ENCODE measurements at places on chromosomes 11 and 22.

GRCh38 chr22:37664249-37665101 lies 6.0 kb downstream of the PDXP start:
- DNase-seq, result no peak

GRCh38 chr22:46696229-46696518 lies 41.9 kb downstream of the CERK start:
- no peak for DNase-seq

DNA sequence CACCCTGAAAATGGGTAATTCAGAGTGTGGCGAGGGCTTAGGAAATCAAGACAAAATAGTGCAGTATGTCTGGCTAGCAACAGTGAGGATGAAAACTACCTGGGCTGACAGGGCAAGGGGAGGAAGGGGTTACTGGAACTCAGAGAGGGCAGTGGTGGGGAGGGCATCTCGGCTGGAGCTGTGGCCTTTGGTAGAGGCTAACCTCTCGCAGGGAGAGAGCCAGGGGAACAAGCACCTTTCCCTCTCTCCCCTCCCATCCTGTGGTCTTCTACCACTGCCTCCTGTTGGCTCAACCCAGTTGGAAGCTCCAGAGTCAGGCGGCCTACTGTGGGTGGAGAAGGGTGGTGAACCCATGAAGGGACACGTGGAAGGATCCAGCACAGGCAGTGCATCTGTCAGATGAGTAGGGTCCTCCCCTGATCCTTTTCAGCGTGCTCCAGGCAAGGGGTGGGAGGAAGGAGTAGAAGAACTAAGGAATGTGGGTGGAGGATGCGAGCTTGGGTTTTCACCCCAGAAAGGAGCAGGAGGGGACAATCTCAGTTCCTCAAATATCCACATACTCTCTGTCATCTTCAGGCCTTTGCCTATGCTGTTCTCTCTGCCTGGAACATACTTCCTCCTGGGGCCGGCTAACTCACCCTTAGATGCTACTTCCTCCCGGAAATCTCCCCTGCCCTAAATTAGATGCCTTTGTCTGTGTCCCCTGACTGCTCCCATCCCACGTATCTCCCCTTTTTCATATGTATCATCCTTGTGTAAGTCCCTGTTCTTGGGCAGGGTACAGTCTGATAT lies 6.2 kb upstream of the KCNE3 start:
- DNase-seq, result no peak

- no peak for DNase-seq
Observed at GRCh38 chr11:70343636-70344035, 54.7 kb upstream of the CTTN start.

GRCh38 chr22:50694099-50694605 lies 21.5 kb downstream of the SHANK3 start:
- no peak for DNase-seq

- DNase-seq, result no peak
Observed at GRCh38 chr11:78112582-78113275, 26.7 kb downstream of the ALG8 start.

DNA sequence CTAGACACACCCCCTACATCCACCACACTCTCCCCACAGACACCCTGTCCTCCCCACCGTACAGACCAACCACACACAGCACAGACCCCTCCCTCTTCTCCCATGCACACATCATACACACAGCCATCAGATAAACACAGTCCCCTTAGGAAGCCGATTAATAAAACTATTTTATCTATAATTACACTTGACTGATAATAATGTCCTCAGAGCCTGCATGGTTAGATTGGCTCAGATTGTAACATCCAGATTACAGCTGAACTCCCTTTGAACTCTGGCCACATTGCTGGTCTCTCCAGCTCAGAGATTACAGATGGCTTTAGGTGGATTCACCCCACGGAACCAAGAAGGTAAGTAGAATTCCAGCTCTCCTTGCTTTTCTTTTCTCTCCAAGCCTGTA lies 9.5 kb upstream of the ELF5 start:
- DNase-seq, result no peak

DNA sequence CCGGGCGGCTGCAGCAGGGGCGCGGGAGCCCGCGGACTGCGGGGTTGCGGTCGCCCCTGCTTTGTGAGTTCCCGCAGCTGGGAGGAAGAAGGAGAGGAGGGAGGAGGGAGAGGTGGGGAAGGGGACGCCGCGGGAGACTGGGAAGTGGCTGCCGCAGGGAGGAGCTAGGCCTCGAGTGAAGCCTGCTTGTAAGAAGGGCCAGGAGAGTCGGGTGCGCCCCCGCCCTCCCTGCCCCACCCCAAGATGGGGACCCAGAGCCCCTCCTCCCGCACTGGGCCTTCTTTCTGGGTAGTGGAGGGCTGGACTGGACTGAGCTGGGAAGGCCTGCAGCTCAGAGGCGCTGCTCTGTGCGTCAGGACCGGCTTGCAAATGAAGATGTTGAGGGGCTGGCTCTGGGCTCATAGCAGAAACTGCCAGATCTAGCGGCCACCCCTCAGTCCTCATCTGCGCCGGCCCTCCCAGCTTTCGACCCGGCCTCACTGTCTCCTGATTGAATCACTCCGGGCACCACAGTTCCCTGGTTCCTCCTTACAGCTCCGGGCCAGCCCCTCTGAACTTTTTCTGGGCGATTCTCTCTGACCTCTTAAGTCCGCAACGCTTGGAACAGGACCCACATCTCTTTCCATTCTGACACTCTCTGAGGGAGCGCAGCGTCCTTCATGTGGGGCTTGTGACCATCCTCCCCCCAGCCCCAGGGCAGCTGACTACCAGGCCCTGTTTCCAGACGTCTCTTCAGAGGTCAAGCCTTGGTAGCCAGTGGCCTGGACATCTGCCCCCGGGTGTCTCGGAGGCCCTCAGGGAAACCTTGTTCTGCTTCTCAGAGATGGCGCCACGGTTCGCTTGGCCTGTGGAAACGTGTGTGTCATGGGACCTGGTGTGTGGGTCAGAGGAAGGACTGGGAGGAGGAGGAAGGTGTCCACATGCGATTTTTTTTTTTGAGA lies 21.9 kb downstream of the SERPINH1 start:
- no peak for DNase-seq

DNA sequence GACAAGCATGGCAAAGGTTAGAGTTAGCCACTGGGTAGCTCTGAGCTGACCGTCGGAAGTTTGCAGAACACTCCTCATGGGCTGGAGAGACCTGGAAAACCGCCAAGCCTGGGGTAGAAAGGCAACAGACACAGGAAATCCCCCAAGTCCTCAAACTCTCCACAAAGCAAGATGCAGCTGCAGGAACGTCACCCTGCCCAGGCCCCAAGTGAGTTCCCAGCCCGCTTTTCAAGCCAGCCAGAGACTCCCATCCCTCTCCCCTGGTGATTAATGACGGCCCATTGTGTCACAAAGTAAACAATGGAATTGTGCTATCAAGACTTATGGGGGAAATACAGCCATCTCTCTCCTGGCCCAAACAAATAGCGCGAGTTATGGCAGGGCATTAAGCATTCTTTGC lies 633.0 kb downstream of the TBC1D22A start:
- DNase-seq, result no peak

DNA sequence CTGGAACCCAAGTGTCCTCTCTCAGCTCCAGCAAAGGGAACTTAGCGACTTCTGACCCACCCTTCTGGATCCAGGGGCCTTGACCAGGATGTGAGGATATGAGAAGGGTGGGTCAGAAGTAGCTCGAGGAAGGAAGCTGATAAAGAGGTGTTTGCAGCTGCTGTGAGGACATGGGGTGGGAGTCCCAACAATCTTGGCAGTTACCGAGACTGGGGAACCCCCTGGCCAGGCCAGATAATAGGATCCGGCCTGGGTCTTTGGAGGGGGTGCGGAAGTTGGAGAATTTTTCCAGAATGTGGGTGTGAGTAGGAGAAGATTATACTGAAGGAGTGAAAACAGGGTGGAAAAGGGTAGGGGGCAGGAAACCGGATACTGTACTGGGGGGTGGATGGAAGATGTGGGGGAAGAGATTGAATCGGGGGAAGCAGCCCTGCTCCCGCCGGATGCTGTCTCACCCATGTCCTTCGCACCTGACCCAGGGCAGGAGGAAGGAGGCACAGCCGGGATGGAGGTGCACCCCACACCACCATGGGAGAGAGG lies 2.8 kb upstream of the MCAM start:
- DNase-seq, result no peak

GRCh38 chr11:115471367-115471766 lies 32.8 kb downstream of the CADM1 start:
- DNase-seq, result no peak

- no peak for DNase-seq
Observed at GRCh38 chr11:43250309-43250708, 61.5 kb upstream of the API5 start.

DNA sequence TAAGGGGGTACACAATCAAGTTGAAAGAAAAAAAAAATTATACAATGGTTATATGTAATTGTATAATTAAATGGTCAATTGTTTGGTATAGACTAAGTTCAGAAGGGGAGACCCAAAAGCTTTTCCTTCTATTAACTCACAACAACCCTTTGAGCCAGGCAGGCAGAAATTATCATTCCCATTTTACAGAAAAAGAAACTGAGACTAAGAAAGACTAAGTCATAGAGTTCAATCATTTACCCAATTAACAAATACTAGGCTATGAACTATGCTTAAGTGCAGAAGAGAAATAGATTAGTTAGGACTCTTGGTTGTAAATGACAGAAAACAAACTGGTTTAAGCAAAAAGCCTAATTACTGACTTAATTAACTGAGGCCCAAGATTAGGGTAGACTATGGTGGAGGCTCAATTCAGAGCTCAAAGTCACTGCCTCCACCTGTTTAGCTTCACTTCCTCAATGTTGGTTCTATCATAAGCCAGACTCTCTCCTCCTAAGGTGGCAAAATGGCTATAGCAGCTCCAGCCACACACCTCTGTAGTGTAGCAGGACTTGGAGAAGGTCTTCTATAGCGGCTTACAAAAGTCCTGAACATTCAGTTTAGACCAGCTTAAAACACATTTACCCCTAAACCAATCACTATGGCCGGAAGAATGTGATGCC lies 34.2 kb downstream of the FAM168A start:
- no peak for DNase-seq

- DNase-seq, result no peak
Observed at GRCh38 chr11:13923182-13923581, 39.3 kb upstream of the SPON1 start.

DNA sequence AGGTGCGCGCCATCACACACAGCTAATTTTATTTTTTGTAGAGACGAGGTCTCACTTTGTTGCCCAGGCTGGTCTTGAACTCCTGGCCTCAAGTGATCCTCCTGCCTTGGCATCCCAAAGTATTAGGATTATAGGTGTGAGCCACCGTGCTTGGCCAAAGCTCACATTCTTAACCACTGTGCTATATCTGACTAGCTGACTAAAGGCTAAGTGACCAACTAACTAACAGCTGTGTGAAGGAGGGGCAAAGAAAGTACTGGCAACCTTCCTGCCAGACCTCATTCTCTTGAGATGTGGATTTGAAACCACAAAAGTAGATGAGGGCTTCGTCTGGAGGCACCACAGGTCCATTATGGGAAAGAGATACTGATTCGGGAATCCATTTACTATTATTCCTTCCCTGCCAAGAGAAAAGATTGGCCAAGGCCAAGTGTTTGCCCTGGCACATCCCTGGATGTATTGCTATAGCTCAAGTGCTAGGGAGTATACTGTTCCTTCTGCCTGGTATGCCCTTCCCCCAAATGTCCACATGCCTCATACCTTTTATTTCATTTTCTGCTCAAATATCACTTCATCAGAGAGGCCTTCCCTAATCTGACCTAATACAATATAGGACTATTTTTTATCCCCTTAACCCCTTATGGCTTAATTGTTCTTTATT lies 52.7 kb upstream of the RRM1 start:
- DNase-seq, result no peak

GRCh38 chr11:68709062-68709461 lies 24.7 kb downstream of the GAL start:
- no peak for DNase-seq

DNA sequence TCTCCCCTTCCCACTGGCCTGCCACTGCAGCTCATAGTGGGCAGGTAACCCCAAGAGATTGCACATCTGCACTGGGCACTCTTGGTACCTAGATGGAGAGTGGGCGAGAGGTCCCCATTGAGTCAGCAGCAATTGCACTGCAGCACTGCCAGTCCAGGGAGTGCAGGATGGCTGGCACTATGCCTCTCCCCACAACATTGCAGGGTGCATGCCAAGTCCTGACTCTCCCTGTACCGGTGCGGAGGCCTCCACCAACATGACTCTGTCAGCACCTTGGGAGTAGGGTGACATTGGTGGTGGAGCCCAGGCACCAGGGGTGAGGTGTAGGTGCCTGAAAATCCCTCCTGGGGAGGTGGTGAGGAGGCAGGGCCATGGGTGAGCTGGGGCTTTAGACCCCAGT lies 82.2 kb downstream of the TRAF6 start:
- no peak for DNase-seq

DNA sequence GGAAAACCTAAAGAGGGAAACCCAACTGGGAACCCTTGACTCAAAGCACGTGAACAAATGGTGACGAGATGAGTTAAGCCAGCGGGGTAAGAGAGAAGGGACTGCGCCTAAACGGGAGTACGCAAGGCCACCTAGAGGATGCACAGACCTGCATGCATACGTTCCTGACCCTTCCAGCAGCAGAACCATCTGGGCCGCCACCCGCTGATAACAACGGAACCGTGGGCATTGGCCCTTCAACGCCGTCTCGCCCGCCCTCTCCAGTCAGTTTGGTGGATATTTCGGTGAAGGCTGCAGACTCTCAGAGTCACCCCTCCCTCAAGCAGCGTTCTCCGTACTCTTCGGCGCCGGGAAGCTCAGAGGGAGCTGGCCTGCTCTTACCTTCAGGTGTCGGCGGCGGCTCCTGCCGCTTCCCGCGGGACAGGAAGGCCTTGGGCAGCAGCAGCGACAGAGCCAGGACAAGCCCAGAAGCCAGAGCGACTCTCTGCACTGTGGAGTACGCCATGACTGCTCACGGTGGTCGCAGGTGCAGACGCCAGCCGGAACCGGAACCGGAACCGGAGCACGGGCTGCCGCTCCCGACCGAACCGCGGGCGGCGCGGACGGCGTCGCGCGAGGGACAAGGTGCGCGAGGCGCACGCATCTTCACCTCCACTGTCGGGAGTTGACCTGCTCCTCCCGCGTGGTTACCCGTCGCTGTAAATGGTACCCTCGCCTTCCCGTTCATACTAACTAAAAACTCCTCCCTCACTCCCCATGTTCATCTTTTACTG lies at the start of gene RIC3:
TSS of gene RIC3 (minus strand) at position 541 of the 773 bp plus-strand sequence. CDS start at position 505, 36 bp downstream.
- no peak for DNase-seq

- no peak for DNase-seq
Observed at GRCh38 chr11:119754656-119755355, 25.8 kb upstream of the NECTIN1 start.

DNA sequence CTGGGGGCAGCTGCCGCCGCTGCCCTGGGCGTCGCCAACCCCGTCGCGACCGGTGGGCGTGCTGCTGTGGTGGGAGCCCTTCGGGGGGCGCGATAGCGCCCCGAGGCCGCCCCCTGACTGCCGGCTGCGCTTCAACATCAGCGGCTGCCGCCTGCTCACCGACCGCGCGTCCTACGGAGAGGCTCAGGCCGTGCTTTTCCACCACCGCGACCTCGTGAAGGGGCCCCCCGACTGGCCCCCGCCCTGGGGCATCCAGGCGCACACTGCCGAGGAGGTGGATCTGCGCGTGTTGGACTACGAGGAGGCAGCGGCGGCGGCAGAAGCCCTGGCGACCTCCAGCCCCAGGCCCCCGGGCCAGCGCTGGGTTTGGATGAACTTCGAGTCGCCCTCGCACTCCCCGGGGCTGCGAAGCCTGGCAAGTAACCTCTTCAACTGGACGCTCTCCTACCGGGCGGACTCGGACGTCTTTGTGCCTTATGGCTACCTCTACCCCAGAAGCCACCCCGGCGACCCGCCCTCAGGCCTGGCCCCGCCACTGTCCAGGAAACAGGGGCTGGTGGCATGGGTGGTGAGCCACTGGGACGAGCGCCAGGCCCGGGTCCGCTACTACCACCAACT lies 1.0 kb downstream of the FUT4 start:
- DNase-seq, result no peak

- DNase-seq, result no peak
Observed at GRCh38 chr11:934527-934926, 8.9 kb downstream of the AP2A2 start.

- DNase-seq, result no peak
Observed at GRCh38 chr22:26811647-26811992, 154.2 kb downstream of the MIAT start.
